ENCODE measurements at places on chromosomes 13 and 19. TPM values are rescaled to one million over a fixed set of nuclear protein-coding genes. Genes with fewer than 3 reads are reported as not detected.
A peak's percentile ranks its signal among the peaks of the same experiment; 100 is the strongest.

GRCh38 chr19:40256512-40256911 is 28.6 kb downstream of the AKT2 start:
- no peak for DNase-seq

GRCh38 chr13:23794267-23795161 is 94.7 kb downstream of the MIPEP start:
- DNase-seq = peak; percentile 47

DNA sequence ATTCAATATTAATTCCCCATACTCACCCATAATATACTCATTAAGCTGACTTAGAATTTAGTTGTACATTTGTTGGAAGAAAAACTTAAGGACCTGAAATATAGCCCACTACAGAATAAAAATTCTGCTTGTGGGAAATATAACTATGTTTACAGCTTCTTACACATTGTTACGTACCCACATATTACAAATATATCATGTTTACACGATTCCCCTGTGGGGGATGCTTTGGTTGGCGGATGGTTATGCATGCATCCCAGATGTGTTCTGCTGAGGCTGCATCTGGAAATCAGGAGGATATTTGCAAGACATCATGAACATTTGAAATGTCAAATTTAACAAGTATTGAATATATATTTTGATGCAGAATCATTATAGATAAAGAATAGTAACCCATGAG is 79.5 kb upstream of the KL start:
- DNase-seq = peak; percentile 72

DNA sequence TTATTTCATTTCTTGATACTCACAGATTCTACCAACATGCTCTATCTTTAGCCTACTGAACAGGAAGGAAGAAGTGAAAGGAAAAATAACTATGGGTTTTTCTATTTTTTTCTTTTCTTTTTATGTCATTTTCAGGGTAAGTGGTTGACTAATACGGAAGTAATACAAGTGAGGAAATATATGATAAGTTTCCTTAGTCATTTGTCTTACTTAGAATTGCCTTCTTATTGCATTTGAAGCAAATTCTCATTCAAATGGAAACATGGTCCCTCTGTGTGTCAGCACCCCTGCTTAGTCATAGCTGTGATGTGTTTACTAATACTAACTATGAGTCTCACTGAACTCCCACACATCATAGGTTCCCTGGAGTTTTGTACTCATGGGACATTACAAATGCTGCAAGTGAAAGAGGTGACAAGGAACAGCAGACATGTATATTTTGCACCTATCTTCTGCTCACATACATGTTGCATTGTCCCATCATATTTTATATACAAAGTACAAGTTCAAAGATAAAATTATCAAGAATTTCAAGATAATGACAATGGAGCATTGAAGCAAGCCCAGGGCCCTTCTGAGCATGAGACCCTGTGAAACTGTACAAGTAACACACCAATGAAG is 60.1 kb downstream of the DCT start:
- no peak for DNase-seq

DNA sequence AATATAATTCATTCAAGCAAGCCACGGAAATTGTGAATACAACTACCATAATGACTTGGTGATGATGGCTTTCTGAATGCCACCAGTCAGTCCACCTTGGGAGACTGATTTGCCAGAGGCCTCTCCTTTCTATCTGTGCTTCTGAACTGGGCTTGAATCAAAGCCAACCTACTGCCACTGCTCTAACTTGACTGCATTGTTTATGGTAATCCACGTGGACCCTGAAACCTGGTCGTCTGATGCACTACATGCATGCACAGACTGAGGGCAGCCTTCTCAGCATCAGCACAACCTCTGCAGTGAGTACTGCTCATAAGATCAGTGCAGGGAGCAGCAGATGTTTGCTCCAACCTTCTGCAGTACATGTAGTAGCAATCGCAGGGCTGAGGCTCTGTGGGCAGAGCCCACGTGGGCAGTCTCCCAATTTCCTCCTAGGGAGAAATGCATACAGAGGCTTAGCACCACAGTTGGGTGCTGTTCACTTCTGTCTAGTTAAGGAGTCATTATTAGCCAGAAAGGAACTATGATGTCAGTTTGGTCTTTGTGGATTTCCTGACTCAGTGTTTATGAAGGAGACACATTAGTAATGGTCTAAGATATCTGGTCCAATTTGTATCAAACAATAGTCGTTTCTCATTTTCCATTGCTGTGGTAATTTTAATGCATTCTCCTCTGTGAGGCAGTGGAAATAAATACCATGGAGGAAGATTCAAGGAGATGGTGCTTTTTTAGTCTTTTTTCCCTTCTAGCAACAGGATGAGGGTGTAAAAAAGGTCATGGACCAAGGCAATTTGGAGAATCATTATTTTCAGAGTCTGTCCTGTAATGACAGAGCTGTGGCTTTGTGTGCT is 82.5 kb downstream of the AKAP11 start:
- peak; percentile 48 for DNase-seq

GRCh38 chr19:8304841-8305621 is 3.1 kb downstream of the CD320 start:
- no peak for DNase-seq

DNA sequence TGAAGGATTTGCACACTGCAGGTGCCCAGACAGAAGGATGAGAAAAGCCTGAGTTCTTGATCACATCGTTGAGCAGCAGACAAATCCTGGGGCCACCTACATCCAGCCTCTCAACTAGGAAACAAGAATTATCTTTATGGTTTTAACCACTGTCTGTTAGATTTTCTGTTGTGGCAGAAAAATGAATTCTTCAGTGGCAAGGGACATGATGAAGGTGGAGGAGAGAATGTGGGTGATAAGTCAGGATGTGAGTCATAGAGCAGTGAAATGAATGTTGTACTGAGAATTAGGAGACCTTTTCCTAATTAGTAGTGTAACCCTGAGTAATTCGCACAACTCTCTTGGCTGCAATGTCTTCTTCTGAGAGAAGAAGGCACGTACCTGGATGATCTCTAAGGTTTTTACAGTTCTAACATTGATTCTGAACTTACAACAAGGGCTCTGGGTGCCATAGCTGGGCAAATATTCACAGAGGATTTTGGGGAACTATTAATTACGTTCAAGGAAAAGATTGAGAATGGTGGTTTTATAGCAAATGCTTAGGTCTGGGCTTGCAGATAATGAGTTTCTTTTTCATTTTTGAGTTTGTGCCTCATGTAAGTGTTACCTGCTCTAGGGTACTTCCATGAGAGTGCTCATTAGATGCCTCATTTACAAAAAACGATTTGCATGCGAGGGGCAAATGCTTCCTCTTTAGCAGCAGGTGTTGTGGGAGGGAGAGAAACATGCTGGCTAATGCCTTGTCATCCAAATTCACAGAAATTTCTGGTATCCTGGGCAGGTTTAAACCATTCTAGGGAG is 111.0 kb upstream of the KL start:
- no peak for DNase-seq

- DNase-seq = no peak
These were observed 199.2 kb downstream of the DLEU7 start for GRCh38 chr13:50644081-50644871.

- no peak for DNase-seq
These were observed 103.8 kb downstream of the SLC10A2 start for GRCh38 chr13:102962430-102962829.

- DNase-seq = no peak
These were observed 74.8 kb downstream of the ABCC4 start for GRCh38 chr13:95226476-95226875.

- DNase-seq = no peak
These were observed 2.5 kb downstream of the RPS9 start for GRCh38 chr19:54203151-54203611.

- DNase-seq = no peak
These were observed 68.8 kb downstream of the CPAMD8 start for GRCh38 chr19:16957855-16958254.

- no peak for DNase-seq
These were observed 10.1 kb upstream of the SLC25A42 start for GRCh38 chr19:19053508-19054314.

GRCh38 chr19:51139299-51140014 is 2.6 kb upstream of the SIGLEC7 start:
- DNase-seq = peak; percentile 60

GRCh38 chr19:18112989-18113478 is 15.5 kb downstream of the MAST3 start:
- peak; percentile 89 for DNase-seq

- no peak for DNase-seq
These were observed at the start of gene CADM4 for GRCh38 chr19:43639519-43640423. TSS of gene CADM4 (minus strand) at chr19:43639850. CDS start at chr19:43639790, 60 bp downstream.

DNA sequence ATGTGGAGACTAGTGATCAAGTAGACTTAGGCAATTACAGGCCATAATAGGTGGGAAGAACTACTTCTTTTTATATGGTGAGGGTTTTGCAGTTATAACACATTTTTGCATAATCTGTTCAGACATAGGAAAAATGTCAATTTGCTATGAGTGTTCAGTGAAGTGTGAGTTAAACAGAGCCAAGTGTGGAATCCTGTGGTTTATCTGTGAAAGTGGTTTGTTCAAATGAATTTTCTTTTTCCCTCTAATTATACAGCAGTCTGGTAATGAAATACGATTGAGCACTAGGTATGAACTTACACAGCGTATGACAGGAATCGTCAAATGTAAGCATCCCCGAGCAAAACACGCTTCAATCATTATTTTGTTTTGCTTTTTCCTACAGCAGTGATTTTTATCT is 178.3 kb downstream of the STK24 start:
- no peak for DNase-seq

GRCh38 chr13:88866195-88866594 is 1195.0 kb downstream of the SLITRK5 start:
- no peak for DNase-seq

DNA sequence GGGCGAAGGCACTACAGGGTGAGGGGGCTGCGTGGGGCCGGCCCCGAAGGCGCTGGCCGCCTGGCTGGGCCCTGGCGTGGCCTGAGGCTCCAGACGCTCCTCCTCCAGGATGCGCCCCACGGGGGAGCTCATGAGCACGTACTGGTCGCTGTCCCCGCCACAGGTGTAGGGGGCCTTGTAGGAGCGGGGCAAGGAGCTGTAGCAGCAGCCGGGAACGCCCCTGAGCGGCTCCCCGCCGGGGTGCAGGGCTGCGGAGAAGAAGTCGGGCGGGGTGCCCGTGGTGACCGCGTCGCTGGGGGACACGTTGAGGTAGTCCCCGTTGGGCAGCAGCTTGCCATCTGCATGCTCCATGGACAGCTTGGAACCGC is 3.0 kb downstream of the IRS2 start:
- no peak for DNase-seq

DNA sequence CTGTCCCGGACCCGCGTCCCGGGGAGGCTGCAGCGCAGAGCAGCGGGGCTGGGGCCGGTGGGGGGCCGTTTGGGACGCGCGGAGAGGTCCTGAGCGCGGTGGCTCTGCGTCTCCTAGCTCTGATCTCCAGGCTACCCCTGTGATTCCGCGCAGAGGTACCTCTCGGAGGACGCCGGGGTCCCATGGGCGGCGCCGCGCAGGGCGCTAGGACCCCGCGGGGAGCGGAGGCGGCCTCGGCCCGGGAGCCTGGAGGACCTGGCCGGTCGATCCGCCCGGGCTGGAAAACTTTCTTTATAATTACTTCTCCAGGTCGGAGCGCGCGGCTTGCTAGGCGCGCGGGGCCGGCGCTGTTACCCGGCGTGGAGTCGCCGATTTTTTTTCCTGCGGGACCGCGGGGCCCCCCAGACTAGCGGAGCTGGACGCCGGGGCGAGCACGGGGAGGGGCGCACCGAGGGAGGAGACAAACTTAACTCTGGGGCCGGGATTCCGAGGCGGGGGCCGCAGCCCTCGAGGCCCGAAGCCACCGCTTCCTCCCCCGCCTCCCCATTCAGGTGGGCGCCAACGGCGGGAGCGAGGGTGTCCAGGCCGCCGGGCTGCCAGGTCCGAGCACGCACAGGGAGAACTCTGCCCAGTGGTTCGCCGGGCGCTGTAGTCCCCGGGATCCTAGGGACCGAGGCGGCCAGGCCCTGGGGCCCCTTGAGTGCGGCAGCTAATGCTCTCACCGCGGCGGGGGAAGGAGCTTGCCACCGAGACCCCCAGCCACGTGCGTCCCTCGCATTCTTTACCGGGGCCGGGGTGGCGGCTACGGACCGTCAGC is 848 bp upstream of the CEBPA start:
- DNase-seq = peak; percentile 90

DNA sequence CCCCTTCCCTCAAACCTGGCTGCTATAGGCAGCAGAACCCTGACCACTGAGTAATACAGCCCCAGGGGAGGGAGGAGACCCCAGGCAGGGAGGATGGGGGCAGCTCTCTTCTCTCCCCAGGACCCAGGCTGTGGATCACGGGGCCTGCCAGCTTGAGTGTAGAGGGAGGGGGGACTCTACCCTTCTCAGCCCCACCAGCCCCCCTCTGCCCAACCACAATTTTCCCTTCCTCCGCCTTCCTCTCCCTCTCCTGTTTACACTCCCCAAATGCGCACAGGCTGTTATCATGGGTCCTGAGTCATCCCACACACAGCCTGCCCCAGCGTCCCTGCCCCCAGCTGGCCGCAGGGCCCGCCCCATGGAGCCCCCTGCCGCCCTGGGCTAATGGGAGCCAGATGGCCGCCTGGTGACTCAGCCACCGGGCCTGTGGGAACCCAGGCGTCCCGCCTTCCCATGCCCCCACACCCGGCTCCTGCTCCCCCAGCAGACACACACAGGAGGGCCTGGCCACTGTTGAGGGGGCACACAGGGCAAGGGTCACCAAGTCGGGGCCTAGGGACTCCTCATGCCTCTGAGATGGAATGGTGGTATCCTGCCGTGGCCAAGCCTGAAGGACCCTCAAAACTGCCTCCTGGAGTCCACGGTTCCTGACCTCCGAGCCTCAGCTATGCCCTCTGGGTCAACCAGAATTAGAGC is 13.6 kb downstream of the CCDC97 start:
- peak; percentile 43 for DNase-seq

ZNF491 gene
- polyA plus RNA-seq = 2.1 TPM

SLC7A10 gene
- 11.2 TPM for polyA plus RNA-seq

ILF3 gene
- 178 TPM for polyA plus RNA-seq

ZNF835 gene
- polyA plus RNA-seq = 3.9 TPM

ZNF154 gene
- 12.0 TPM for polyA plus RNA-seq

ANKLE1 gene
- polyA plus RNA-seq = 1.4 TPM

CCDC8 gene
- polyA plus RNA-seq = 87.2 TPM

PROZ gene
- not detected for polyA plus RNA-seq

HIF3A gene
- polyA plus RNA-seq = 246 TPM

SIGLEC5 gene
- polyA plus RNA-seq = 0.20 TPM

POSTN gene
- polyA plus RNA-seq = 3,638 TPM

DAPK3 gene
- 86.7 TPM for polyA plus RNA-seq

HPN gene
- 0.22 TPM for polyA plus RNA-seq

CEACAM18 gene
- not detected for polyA plus RNA-seq
